Myocyte (in vitro differentiated cells): ENCODE measurements at places on chromosomes 2 and 18.
A peak's percentile ranks its signal among the peaks of the same experiment; 100 is the strongest.

- DNase-seq: peak; percentile 6
These were observed 1.1 kb downstream of the METAP1D start for GRCh38 chr2:172000696-172001361.

DNA sequence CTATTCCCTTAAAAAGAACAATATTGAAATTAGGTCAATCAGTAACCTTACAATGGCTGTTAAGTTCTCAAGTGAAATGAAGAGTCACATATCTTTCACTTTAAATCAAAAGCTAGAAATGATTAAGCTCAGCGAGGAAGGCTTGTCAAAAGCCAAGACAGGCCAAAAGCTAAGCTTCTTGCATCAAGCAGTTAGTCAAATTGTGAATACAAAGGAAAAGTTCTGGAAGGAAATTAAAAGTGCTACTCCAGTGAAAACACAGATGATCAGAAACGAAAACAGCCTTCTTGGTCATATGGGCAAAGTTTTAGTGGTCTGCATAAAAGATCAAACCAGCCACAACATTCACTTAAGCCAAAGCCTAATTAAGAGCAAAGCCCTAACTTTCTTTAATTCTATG is 402.6 kb upstream of the ZEB2 start:
- no peak for DNase-seq

GRCh38 chr2:19769513-19769912 is 132.3 kb downstream of the TTC32 start:
- no peak for DNase-seq

- DNase-seq: no peak
These were observed 1.3 kb upstream of the ZNF24 start for GRCh38 chr18:35345460-35345921.

- no peak for DNase-seq
These were observed 45.3 kb downstream of the FBLN7 start for GRCh38 chr2:112183327-112184025.

GRCh38 chr18:66838340-66838987 is 234.6 kb upstream of the CDH19 start:
- DNase-seq: no peak

DNA sequence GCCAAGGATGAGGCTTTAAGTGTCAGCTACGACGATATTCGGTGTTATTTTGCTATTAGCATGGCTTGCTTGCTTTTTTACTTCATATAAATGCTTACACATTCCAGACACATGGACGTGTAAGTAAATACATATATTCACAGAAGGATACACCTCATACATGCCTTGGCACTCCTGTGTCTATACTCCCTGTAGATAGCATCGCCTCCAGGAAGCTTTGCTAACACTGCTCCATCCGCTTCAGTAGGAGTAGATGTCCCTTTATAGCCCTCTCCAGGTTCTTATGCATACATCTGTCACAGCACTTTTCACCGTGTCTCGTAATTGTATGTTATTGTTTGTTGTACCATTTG is 27.5 kb upstream of the KCTD1 start:
- no peak for DNase-seq
